Fibroblast of skin of left biceps (primary cell): ENCODE measurements at places on chromosomes 5 and 9.
A peak's percentile ranks its signal among the peaks of the same experiment; 100 is the strongest.

DNA sequence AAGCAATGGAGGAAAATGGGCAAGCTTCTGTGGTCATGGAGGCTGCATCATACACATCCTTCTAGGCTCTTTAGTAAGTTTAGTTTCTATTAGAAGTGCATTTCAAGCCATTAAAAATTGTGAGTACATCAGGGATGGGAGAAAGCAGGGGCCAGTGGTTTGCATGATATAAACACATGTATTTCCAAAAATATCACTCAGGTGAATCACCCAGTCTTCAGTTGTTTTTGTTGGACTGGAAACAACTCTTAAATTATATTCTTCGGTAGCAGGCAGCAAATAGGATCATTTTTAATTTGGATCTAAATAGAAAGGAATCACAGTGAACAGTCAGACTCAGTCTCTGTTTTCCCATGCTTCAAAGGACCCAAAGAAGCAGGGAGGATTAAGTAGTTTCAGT is 657.9 kb downstream of the TLR4 start:
- DNase-seq, result no peak

GRCh38 chr5:115686051-115686737 is 60.4 kb upstream of the TMED7 start:
- DNase-seq, result peak; percentile 55

GRCh38 chr9:78188594-78188993 is 47.3 kb upstream of the CEP78 start:
- no peak for DNase-seq

DNA sequence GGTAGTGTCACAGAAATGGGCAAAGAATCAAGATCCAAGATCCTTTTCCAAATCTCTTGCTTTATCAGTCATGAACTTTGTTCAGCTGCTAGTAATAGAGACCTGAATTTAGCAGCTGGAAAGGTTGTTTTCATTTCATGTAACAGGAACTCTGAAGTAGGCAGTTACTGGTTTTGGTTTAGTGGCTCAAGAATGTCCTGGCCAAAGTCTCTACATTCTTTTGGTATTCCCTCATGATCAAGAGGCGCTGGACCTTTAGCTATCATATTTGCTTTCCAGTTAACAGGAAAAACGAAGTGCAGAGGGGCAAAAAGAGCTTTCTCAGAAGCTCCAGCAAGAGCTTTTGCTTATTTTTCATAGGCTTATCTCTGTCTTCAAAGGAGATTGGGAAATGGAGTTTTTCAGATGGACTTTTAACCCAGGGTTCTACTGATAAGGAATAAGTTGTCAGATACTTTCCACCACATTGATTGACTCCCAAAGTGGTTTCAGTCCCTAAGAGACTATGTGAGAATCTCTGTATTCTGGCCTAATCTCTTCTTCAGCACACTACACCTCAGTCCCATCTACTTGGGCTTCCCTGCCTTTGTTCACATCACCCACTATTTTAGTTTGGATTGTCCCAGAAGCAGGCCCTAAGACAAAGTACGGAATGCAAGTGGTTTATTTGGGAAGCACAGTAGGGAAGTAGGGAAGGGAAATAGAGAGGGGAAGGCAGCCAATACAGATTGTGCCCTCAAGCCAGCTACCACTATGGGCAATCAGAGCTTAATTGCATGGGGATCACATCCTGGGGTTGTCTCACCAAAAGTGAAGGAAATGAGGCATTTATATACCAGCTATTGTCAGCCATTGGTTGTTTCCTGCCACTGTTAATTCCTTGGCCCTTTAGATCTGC is 359.3 kb downstream of the LRRC70 start:
- DNase-seq, result no peak

- no peak for DNase-seq
These were observed 143.4 kb downstream of the HINT1 start for GRCh38 chr5:131021646-131022045.

- no peak for DNase-seq
These were observed 289.6 kb upstream of the SGCD start for GRCh38 chr5:156037151-156037909.

DNA sequence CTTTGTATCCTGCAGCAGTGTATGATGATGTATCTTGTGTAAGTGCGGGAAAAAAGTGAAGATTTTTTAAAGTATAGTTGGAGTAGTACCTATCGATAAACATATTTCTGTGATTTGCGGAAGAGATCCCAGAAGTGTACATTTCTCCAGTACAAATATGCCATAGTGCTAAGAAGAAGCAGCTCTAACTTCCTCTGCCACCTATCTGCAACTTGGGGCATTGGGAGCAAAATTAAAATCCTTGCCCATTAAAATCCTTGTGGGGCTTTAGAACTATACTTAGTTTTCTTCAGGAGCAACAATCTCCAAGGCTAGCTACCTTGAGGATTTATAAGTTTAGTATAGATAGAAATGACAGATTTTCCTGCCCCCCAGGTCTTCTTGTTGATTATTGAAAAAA is 123.7 kb downstream of the VCAN start:
- no peak for DNase-seq

DNA sequence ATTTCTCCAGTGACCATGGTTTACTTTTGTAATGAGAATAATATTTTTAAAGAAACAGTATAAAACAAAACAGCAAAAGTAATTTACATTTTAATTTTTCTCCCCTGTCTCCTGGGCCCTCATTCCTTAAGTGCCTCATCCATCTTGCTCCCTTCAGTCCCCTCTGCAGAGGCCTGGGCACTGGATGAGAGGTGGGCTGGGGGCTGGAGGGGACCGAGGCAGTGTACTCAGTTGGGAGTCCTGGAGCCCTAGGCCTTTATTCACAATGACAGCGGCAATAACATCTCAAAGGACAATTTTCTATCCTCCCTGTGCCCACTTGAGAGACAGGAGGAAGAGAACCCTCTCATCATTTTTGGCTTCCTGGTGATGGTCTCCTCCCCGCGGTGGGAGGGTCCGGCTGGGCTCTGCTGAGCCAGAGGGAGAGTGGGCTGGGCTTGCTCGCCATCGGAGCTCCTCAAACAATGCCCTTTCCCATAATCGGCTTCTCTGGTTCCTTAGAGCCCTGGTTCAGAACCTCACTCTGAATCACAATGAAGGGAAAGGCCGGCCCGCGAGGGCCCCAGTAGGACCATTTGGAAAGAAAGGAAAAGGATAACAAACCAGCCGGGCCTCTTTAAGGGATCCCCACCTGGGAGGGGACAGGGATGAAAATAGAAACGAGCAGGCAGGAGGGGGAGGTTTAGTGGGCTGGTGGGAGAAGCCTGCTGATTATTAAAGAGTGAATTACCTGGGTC is 9.7 kb upstream of the SMIM32 start:
- no peak for DNase-seq

- no peak for DNase-seq
These were observed 822.5 kb downstream of the PTPRD start for GRCh38 chr9:9790216-9790872.

- no peak for DNase-seq
These were observed 476.8 kb upstream of the PTGER4 start for GRCh38 chr5:40202814-40203440.

- DNase-seq, result no peak
These were observed 151.4 kb downstream of the AUH start for GRCh38 chr9:91210318-91210717.

GRCh38 chr5:121182788-121183490 is 668.7 kb upstream of the FTMT start:
- no peak for DNase-seq

GRCh38 chr5:93019896-93020295 is 561.1 kb downstream of the NR2F1-AS1 start:
- DNase-seq, result no peak

GRCh38 chr9:128470560-128470959 is 14.8 kb downstream of the ODF2 start:
- DNase-seq, result no peak

DNA sequence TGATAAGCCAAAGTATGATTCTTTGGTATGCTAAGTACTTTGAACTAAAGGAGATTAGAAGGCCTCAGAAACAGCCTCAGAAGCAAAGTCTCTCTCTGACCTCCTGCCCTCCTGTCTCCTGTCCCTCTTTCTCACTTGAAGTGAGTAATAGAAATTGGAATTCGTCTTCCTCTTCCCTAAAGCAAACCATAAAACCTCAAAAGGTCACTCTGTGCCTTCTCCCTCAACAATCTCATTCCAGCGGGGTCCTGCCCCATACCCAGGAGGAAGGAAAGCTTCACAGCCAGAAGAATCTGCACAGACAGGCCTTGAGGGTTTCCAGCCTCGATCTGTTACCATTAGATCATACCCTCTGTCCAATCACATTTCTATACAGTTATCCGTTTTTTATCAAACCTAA is 87.8 kb downstream of the HAPLN1 start:
- no peak for DNase-seq

DNA sequence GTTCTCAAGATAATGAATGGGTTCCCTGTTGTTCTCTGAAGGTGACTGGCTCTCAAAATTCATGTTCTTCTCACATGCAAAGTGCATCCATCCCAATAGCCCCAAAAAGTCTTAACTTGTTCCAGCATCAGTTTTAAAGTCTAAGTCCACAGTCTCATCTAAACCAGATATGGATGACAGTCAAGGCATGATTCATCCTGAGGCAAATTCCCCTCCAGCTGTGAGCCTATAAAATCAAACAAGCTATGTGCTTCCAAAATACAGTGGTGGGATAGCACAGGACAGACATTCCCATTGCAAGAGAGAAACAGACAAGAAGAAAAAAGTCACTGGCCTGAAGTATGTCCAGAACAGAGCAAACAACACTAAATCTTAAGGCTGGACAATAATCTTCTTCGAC is 25.4 kb downstream of the FBXO10 start:
- no peak for DNase-seq
